ENCODE measurements at places on chromosomes 13 and 19.

- no peak for DNase-seq
Measured at GRCh38 chr19:12974301-12975220, 5.2 kb downstream of the DAND5 start.

GRCh38 chr13:94246495-94246894, 233.0 kb downstream of the DCT start:
- DNase-seq: no peak

DNA sequence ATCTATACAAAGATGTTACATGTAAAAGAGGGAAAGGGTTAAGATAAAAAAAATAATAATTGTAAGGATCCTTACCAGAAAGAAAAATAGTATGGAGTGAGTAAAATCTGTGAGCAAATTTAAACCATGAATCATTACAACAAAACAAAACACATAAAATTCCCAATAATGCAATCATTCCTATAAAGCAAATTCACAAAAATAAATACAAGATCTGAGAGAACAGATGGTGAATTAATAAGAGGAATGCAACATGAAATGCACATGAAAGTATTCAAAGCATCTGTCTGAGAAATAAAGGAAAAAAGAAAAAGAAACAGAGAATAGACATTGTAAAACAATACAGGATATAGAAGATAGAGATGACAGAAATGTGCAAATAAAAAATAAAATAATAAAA, 681.5 kb upstream of the KLHL1 start:
- no peak for DNase-seq

DNA sequence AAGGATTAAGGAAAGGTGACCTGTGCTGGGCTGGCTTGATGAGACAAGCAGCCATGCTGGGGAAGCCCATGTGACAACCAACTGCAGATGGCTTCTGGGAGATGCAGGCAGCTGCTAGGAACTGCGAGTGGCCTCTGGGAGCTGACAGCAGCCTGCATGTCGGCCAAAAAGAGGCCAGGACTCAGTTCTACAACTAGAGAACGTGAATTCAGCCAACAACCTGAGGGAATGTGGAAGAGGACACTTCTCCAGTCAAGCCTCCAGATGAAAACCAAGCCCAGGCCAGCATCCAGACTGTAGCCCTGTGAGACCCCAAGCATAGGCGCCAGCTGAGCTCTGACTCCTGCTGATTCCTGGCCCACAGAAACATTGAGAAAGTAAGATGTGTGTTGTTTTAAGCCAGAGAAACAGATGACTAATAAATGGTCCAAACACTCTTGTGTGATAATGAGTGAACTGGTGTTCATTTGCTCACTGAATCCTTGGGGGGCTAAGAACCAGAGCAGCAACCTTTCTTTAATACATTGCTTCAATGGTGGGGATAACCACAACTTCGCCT, 45.0 kb downstream of the SLC7A1 start:
- no peak for DNase-seq

- no peak for DNase-seq
Measured at GRCh38 chr13:72317346-72318109, 409.9 kb downstream of the MZT1 start.

DNA sequence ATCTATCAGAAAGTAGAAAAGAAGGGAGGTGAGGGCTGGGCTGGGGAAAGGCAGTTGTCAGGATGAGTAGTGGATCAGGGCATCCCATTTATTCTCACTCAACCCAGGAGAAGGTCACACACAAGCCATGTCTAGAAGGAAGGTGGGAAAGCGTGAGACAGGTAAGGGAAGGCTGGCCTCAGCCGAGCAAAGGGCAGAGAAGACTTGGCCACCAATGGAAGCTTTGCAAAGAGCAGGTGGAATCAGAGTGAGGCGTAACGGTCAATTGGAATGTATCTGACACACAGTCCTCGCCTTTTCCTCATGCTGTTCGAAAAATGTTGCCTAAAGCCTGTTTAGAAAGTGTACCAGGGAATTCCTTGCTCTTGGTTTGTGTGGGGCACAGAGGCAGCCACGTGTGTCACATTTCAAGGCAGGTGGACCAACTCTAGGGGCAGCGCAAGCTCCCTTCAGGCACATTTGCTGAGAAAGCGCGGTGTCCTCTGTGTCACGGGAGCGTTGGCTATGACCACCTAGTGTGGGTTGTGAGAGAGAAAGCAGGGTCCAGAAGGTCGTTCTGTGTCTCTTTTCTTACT, 118.8 kb upstream of the SPATA13 start:
- no peak for DNase-seq

GRCh38 chr19:35354898-35355297, 3.4 kb upstream of the FFAR3 start:
- no peak for DNase-seq

GRCh38 chr13:31722673-31723072, 16.7 kb upstream of the RXFP2 start:
- no peak for DNase-seq

DNA sequence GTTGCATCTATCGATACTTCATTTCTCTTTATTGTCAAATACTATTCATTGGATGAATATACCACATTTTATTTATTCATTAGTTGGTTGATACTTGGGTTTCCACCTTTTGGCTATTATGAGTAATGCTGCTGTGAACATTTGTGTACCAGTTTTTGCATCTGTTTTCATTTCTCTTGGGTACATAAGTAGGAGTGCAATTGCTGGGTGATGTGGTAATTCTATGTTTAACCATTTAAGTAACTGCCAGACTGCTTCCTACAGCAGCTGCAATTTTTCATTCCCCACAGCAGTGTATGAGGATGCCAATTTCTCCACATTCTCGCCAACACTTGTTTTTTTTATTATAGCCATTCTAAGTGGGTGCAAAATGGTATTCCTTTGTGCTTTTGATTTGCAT, 2.6 kb downstream of the KCNJ14 start:
- no peak for DNase-seq

- DNase-seq: no peak
Measured at GRCh38 chr19:20321139-20321763, 154.2 kb downstream of the ZNF486 start.

- DNase-seq: no peak
Measured at GRCh38 chr13:53052675-53053074, 24.1 kb downstream of the OLFM4 start.

- no peak for DNase-seq
Measured at GRCh38 chr13:67135356-67135755, 94.8 kb downstream of the PCDH9 start.

GRCh38 chr13:110115591-110115990, 191.4 kb downstream of the COL4A1 start:
- DNase-seq: no peak

DNA sequence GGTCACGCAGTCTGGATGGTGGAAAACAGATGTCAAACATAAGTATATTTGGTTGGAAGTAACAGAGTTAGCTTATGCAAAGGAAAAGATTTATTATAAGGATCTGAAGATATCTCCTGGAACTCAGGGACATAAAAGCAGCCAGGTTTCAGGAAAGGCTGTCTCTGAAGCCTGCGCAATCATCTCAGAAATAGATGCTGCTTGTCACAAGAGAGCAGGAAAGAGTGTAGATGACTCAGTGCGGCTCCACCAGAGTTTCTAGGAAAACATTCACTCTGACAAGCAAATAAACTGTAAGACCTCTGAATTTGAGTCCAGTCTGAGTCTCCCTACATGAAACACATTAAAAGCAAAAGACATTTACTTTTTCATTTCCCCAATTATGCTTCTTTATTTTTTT, 220.4 kb upstream of the HTR2A start:
- DNase-seq: no peak

GRCh38 chr13:76758257-76758656, 127.9 kb downstream of the KCTD12 start:
- DNase-seq: no peak

DNA sequence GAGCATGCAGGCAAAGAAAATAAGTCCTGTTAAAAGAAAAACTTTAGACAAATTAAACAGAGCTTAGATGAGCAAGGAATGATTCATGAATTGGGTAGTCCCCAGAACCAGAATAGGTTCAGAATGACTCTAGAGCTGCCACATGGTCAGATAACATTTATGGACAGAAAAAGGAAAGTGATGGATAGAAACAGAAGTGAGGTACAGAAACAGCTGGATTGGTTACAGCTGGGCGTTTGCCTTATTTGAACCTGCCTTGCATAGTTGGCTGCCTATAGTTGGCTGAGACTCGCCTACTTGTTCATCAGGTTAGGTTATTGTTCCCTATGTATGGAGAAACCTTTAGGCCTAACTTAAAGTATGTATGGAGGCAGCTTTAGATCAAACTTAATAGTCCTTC, 35.4 kb downstream of the WDFY2 start:
- DNase-seq: no peak

GRCh38 chr13:94112227-94112626, 367.3 kb downstream of the DCT start:
- no peak for DNase-seq

DNA sequence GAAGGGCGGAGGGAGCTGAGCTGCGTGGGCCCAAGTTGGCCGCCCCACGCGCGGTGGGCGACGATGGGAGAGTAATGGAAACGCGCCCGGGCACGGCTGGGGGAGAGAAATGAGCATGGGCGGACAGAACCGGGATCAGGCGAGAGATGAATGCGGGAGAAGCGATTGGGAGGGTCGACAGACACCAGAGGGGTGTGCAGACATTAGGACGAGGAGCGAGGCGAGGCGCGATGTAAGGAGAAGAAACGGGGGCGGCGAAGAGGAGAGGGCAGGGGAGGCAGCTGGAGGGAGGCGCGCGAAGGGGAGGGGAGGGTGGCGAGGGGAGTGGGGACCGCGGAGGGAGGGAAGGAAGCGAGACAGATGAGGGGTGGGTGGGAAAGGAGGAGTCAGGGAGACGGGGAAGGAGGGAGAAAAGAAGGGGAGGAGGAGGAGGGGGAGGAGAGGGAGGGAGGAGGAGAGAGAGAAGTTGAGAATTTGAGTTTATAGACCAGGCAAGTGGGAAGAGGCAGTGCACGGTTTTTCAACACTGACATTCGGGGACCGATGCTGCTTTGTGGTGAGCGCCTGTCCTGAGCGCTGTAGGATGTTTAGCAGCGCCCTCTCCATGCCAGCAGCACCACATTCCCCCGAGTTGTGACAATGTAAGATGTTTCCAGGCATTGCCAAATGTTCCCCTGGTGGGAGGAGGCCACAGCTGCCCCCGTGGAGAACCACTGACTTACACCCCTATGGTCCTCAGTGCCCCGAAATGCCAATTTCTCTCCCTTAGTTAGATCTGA, at the start of gene SHISA7:
Gene SHISA7 (minus strand): TSS at position 256 of the 779 bp plus-strand sequence. CDS start 437 bp downstream, outside the sequence.
- DNase-seq: no peak

- DNase-seq: no peak
Measured at GRCh38 chr19:8163759-8164158, 14.4 kb upstream of the FBN3 start.

GRCh38 chr19:5925830-5926427, 11.9 kb downstream of the CAPS start:
- no peak for DNase-seq

DNA sequence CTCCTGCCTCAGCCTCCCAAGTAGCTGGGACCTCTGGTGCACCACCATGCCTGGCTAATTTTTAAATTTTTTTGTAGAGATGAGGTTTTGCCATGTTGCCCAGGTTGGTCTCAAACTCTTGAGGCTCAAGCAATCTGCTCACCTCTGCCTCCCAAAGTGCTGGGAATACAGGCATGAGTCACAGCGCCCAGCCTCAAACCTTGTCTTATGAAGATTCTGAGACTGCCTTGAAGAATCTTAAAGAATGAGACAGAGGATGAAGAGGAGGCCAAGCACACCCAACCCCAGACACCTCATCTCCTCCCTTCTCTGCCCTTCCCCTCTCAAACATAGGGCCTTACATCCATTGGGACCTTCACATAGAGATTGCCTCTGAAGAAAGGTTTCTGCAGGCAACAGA, 179.7 kb downstream of the ABCC4 start:
- DNase-seq: no peak

- no peak for DNase-seq
Measured at GRCh38 chr19:7924241-7924640, 1.7 kb downstream of the CTXN1 start.

- DNase-seq: no peak
Measured at GRCh38 chr19:38452430-38453366, 19.2 kb downstream of the RYR1 start.

DNA sequence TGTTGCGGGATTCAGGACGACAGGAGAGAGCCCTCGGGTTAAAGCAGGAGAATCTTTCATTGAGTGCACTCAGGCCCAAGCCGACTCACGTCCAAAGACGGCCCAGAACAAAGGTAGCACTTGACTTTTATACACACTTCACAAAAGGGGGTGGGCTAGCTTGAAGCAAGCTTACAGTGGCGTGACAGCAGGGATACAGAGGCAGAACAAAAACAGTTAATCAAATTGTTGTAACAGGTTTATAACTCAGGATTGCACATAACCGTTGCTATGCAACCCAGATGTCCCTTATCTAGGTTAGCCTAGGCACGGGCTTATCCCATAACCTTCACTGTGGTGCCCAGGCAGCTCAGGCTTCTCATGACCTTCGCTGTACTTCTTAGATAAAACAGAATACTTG, 2.0 kb downstream of the MED25 start:
- no peak for DNase-seq
